Activated CD4-positive, alpha-beta T cell treated with anti-CD3 and anti-CD28 coated beads, Interleukin-2, amount 10 ng/mL, durations not matched to agents 24 days and 14 days (primary cell): ENCODE measurements at places on chromosomes 12 and 14. TPM values are rescaled to one million over a fixed set of nuclear protein-coding genes. Genes with fewer than 3 reads are reported as not detected.

GRCh38 chr14:99837822-99838221, 44.6 kb downstream of the EML1 start:
- no peaks in the 10 kb centered on the region for H3K4me1 ChIP-seq
- no peaks in the 10 kb centered on the region for H3K36me3 ChIP-seq
- DNase-seq = no peak
- peaks cover 61% of the 10 kb centered on the region for H3K27me3 ChIP-seq

- peaks cover 26% of the 10 kb centered on the region for H3K4me1 ChIP-seq
- no peaks in the 10 kb centered on the region for H3K27me3 ChIP-seq
- H3K27ac ChIP-seq = peak overlapping the region; percentile 38
- no peak for DNase-seq
- no peaks in the 10 kb centered on the region for H3K36me3 ChIP-seq
Measured at GRCh38 chr12:113087193-113087592, 30.7 kb downstream of the DTX1 start.

The GPR162 gene
- total RNA-seq = 0.21 and 0.43 TPM in 2 replicates

The IL22 gene
- total RNA-seq = 2.4 and 3.1 TPM in 2 replicates
